ENCODE measurements at places on chromosomes 7 and 10.

DNA sequence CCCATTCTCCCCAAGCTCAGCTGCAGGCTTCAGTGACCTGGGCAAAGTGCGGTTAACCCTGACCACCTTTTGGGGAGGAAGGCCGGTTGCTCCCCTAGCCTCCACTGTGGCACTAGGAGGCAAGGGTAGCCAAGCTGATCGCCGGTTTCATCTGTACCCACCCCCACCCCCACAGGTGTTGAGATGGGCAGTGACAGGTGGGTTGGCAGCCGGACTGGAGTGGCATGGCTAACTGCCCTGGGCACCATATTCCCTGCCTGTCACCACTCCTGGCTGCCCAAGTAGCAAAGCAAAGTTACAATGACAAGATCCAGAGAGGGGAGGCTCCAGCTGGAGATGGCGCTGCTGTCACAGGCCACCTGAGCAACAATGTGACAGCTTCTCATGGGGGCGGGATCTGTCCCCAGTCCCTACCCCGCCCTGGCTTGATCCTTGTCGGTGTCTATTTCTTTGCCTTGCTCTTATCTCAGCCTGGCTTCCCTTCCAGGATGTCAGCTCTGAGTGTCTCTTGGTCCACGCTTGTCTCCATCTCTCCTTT lies 27.0 kb upstream of the BMS1 start:
- DNase-seq, result no peak

DNA sequence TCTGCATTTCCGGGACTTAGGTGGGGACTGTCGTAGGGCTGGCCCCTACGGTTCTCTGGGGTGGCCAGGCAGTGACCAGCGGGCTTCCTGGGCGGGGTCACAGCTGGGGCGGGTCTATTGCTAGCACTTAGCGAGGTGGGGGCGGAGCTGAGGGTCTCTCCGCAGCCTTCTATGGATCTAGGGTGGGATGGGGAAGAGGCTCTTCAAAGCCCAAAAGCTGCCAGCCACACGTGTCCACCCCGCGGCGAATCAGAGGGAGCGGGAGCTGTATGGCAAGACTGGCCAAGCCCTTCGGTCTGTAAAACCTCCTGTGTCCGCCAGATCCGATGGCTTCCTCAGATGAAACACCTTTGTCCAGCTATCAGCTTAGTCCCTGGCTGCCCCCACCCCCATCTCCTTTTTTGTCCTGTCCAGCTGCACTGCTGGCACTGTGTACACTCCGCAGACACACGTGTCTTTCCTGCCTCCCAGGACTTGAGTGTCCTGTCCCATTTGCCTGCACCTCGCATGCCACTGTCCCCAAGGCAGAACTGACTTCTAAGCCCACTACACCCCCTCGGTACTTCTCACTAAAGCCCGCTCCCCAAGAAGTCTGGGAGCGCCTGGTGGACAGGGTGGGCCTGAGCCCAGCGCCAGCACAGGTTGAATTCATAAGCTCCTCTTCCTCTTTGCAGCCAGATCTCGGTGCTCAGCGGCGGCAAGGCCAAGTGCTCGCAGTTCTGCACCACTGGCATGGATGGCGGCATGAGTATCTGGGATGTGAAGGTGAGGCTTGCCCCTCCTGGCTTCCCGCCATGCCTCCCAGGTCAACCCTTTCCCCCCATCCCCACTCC lies 14.8 kb downstream of the PDAP1 start:
- DNase-seq, result no peak

DNA sequence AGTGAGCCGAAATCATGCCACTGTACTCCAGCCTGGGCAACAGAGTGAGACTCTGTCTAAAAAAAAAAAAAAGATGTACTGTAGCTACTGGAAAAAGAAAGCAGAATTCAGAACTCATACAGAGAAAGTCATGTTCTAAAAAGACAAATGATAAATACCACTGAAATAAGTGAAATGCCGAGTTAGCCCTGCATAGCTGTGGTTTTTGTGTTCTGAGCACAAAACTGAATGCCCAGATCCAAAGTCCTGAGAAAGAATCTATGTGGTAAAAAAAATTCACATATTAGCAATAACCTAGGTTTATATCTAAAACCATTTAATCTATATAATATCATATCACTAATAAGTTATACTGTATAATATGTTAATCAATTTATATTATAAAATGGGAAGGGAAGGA lies 29.3 kb upstream of the HECW1 start:
- DNase-seq, result no peak

DNA sequence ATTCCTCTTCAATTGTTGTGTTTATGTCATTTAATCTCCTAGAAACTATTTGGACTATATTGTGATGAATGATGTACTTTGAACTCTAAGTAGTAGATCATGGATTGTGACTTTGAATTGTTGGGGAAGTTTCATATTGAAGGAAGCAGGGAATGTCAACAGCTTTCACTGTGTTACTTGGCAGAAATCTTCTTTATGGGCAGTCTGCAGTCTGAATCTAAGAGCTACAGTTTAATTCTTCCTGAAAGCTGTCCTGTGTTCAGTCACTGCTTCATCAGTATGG lies 91.6 kb downstream of the PPP1R9A start:
- no peak for DNase-seq

All from stimulated activated CD4-positive, alpha-beta T cell treated with anti-CD3 and anti-CD28 coated beads, TNF-alpha, amount 100 ng/mL, for 1 hour (primary cell).